ENCODE measurements at places on chromosomes 4 and X.
A peak's percentile ranks its signal among the peaks of the same experiment; 100 is the strongest.

GRCh38 chr4:7499661-7500060 is 64.9 kb upstream of the PSAPL1 start:
- DNase-seq: no peak

GRCh38 chr4:86961605-86962295 is 26.9 kb downstream of the AFF1 start:
- DNase-seq: no peak

DNA sequence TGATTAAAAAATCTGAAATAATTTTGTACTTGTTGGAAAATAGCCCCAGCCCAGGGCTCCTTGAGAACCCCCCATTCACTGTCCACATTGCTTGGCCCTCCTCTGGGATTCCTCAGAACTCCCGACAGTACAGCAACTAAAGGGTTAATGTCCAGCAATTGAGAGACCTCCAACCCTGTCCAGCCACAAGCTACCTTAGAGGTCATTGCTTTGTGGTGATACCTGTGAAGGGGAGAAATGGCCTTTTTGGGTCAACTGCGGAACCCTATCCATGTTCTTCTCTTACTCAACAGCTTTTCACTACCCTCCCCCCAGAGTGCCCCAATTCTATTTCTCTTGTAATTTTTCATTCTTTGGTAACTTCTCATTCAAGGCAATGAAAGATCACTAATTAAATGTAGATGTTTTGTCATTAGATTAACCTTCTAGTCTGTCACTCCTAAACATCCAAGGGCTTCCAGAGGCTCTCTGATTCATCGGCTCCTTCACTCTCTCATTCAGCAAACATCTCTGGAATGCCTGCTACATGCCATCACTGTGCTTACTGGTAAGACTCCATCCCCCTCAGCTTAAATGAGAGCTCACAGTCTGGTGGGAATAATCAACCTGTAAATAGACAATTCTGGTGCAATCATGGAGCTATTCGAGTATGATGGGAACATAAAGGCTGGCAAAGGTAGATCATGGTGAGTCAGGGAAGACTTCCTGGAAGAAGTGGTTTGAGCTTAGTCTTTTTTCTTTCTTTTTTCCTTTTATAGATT is 241.4 kb upstream of the PGRMC2 start:
- DNase-seq: no peak

DNA sequence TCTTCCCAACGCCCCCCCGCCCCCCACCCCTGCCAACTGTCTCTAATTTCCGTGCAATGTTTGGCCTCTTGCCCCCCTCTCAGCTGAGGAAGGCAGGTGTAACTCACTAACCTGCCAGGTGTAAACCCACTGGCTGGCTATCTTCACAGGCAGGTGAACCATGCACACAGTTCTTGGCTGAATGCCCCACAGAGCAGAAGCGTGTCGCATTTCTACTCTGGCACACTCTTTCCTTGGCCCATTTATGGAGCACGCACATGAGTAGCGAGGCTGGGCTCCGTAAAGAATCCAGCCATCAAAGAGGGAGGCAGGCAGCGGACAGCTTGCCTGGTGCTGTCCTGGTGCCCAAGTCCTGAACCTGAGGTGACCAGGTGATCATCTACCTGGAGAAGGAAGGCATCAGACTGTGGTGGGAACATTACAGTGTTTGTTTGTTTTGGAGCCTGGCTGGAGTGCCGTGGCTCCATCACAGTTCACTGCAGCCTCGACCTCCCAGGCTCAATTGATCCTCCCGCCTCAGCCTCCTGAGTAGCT is 39.2 kb upstream of the CRMP1 start:
- no peak for DNase-seq

GRCh38 chr4:107392951-107393350 is 327.1 kb downstream of the PAPSS1 start:
- no peak for DNase-seq

DNA sequence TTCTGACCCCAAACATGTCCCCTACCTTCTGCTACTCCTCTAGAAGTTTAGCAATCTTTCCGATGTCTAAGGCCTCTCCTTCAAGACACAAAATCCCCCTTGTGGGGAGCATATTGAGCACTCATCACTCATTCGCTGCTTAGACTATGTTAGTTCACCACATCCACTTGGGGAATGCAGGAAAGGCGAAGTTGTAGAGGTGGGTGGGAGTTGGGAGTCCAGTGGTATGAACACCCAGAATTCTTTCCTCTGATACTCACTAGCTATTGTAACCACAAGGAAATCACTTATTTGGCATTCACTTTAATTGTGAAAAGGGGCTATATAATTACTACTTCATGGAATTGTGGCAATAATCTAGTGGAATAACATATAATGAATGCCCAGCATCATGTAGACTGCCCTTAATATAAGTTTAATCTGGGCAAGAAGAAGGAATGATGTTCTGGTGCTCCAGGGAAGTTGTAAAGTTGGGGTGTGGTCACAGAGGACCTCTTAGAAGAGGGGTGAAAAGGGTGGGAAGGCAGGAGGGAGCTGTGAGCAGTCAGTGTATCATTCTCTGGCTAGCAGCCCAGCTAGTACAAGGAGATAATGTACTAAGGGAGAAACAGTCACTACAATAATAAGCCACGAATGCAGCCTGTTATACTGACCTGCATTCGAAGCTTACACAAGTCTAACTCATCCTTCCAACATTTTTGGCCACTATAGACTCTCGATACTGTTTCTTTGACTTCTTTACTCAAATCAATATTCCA is 468.2 kb upstream of the DIPK2B start:
- no peak for DNase-seq

DNA sequence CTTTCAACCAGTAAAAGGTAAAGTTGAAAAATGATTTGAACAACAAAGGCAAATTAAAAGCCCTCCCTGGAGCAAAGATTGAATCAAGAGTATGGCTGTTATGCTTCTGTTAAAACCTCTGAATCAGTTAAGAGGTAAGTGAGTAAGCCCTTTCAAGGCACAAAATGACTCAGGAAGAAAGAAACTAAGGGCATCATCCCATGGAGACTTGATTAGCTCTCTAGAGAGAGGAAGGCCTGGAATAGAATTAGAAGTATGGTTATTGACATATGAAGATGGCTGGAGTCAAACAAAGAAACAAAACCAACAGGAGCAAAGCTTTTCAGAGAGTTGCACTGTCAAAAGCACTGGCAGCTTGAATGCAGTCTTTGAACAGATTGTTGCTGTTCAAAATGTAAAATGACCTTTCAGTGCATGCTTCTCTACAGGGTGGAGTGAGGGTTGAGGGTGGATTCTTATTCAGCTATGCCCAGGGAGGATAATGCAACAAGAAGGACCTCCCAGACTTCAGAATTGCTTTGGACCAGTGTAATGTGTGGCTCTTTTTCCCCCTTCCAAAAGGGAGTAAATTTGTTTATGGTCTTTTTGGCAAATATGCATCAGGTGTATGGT is 365.5 kb downstream of the GBA3 start:
- no peak for DNase-seq

- DNase-seq: no peak
Observed at GRCh38 chr4:37988670-37989069, 28.5 kb downstream of the PTTG2 start.

DNA sequence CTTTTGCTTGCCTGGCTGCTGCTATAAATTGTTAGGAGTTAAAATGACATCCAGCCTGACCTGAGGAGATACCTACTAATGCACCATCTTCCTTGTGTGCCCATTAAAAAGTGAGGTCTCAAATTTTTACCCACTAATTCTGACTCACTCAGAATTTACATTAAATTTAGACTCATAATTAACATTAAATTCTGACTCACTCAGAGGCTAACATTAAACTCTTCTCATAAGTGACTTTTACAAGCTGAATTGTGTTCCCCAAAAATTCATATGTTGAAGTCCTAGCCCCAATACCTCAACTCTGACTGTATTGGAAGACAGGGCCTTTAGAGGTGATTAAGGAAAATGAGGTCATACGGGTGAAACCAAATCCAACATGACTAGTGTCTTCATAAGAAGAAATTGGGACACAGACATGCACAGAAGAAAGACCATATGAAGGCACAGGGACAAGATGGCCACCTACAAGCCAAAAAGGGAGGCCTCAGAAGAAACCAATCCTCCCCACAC is 11.8 kb downstream of the CASP6 start:
- no peak for DNase-seq

DNA sequence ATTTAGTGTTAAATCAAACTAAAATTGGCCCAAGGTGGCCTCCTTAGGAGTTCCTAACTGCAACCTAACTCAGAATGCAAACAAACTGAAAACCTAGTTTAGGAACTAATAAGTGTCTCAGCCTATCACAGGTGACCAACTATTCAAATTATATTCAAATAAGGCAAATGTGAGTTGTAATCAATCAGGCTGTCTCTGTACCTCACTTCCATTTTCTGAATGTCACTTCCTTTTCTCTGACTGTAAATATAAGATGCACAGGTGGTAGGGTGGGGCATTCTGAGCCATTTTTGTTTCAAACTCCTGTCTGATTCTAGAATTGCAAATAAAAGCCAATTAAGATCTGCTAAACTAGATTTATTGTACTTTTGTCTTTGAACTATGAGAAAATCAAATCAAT is 401.5 kb downstream of the PPP3CA start:
- DNase-seq: no peak

DNA sequence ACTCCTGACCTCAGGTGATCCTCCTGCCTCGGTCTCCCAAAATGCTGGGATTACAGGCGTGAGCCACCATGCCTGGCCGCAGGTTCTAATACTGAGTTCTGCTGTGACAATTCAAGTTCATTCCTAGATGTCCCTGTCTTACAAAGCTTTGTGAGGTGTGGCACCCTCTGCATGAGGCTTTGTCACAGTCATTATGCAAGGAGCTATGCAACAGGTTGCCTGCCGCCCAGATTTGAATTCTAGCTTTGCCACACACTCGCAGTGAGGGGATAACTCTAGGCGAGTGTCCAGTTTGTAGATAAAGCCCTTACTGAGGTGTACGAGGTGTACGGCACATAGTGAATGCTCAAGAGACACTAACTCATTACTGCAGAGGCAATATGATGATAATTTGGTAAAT is 3.5 kb downstream of the CCDC110 start:
- no peak for DNase-seq

GRCh38 chr4:180598281-180598680 is 1644.9 kb upstream of the TENM3 start:
- no peak for DNase-seq

DNA sequence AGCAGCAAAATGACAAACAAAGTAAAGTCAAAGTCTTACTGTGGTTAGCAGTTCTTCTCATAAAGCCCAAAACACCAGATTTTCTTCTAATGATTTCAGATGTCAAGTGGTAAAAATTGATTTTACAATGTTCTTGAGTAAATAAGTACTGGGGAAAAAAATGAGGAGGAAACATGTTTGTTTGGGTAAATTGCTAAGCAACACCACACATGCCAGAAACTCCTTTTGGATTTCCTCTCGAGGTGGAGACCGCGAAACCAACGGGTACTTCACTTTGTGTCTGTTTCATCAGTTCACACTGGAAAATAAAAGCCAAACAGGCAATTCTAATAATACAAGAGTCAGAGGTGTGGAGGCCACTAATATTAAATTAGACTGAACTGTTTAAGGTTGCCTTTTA is 4.6 kb upstream of the PKD2 start:
- no peak for DNase-seq

DNA sequence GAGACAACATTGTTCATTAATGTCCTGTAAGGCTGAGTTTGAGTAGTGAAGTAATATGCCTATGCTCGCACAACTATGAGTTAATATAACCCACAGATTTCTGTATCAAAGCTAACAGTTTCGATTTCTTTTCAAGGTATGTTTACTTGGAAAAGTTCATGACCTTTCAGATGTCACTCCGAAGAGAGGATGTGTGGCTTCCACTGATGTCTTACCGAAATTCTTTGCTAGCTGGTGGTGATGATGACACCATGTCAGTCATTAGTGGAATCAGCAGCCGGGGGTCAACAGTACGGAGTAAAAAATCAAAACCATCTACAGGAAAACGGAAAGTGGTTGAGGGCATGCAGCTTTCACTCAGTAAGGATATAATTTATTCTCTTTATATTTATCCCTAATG is 124.9 kb downstream of the STAG2 start:
- peak; percentile 65 for DNase-seq

DNA sequence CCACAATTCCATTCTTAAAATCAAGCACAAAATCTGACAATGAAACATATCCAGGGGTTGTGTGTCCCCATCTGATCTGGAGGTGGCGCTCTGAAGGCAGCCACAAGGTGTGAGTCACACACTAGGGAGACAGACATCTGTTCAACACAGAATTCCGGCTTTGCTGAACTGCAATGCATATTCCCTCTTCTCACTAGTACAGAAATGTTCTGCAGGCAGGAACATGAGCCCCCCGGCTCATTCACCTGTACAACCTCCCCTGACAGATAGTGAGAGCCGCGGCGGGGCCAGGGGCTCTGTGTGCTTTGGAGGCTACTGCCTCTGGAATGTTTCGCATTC is 41.9 kb downstream of the WDR1 start:
- no peak for DNase-seq

DNA sequence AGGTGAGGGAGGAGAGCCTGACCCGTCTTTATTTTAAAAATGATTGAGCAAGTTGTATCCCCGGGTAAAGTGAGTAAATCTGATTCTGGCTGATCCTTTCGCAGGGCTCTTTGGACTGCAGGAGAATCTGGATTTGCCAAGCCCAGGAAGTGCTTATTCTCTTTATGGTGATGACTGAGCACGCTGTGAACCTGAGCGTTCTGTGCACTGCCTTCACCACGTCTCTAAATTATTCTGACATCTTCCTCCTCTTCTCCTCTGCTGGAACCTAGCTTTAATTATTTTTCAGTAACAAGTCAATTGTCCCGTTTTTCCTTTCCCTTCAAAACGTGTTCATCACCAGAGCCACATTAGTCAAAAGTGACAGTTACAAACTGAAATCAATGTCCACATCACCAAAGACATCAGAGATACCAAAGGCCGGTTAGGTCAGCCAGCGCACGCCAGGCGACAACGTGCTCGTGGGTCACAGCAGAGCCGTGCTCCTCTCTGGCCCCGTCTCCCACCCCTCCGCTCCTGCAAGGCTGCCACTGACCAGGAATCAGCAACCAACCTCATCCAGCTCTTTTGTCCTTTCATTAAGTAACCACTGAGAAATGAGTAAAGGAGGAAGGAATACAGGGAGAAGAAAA is 74.3 kb downstream of the DCTD start:
- DNase-seq: no peak

GRCh38 chr4:153466949-153467896 is 1.1 kb downstream of the TMEM131L start:
- DNase-seq: no peak
